ENCODE measurements at places on chromosomes 11 and 22.
A peak's percentile ranks its signal among the peaks of the same experiment; 100 is the strongest.

GRCh38 chr11:45644981-45645889, 20.2 kb downstream of the CHST1 start:
- no peak for DNase-seq

- DNase-seq = peak; percentile 10
Observed at GRCh38 chr11:22920939-22921565, 60.8 kb upstream of the CCDC179 start.

DNA sequence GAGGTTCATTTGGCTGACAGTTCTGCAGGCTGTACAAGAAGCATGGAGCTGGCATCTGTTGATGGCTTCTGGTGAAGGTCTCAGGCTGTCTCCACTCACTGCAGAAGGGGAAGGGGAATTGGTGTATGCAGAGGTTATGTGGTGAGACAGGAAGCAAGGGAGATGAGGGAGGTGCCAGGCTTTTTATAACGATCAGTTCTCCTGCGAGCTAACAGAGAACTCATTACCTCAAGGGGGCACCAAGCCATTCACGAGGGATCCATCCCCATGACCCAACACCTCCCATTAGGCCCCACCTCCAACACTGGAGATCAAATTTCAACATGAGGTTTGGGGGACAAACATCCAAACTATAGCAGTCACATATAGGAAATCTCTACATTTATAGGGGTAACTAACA, 38.7 kb upstream of the E2F8 start:
- no peak for DNase-seq

DNA sequence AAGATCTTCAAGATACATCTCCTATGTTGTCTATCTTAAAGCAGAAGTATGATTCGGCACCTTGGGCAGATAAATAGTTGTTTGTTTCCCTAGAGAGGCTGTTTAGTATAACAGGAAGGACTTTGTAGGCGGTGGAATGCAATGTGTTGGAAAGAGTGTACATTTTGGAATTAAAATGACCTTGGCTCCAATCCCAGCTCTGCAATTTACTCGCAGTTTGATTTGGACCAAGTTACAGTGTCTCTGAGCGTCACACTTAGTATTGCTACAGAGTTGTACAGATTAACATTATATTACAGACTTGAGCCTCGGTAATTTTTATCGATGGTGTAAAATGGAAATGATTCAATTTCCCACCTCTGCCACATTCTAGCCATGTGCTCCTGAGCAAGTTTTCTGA, 265.3 kb downstream of the OPCML start:
- DNase-seq = no peak

DNA sequence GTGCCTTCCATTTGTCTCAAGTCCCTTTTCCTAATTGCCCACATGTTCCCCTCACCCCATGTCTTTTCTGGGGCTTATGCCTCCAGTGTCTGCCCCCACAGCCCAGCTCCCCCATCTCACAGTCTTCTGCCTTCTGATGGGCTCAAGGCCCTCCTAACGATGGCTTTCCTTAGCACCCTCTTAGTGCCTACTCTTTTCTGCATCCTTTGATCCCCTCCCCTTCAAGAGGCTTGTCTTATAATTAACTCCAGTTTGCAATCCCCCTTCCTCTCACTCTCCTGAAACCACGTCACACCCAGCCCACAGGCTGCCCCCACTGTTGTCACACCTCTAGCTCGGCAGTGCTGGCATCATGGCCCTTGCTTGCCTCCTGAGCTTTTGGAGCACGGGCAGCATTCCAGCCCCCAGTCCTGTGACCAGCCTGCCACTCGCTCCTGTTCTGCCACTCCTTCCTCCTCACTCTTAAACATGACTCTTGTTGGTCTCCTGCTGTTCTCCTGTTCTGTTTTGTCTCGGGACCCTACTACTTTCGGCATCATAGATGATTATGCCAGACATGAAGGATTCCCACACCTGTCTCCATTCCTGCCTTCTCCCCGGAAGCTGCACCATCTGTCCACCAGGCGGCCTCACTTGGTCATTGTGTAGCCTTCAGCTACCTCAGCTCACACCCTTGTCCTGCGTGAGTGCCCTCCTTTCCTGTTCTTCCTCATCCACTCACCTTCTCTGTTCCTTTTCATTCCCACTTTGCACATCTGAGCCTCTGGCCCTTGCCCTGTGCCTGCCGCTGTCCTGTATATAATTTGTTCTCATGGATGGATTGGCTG, 26.1 kb downstream of the UBE2L3 start:
- DNase-seq = no peak

DNA sequence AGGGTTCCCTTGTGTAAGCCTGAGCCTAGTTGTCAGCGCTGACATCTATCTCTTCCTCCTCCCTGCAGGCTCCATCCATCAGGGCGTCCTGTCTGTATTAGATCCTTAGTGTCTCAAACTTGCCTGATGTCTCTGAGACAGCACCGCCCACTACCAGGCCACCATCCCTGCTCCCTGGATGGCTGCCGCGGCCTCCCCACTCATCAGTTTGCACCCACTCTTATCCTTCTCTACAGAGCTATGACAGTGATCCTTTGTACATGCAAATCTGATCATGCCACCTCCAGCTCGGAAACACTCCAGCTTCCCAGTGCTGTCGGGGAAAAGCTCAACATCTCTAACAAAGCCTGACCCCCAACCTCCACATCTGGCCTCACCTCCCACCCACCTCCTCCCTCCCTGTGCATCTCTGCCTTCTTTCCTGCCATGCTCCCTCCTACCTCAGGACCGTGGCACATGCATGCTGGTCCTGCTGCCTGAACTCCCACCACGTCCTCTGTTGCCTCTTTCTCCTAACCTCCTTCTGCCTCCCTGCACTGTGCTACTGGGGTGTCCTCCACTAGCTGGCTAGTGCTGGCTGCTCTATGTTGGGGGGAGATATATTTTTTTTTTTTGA, 61.6 kb upstream of the EIF3D start:
- no peak for DNase-seq

DNA sequence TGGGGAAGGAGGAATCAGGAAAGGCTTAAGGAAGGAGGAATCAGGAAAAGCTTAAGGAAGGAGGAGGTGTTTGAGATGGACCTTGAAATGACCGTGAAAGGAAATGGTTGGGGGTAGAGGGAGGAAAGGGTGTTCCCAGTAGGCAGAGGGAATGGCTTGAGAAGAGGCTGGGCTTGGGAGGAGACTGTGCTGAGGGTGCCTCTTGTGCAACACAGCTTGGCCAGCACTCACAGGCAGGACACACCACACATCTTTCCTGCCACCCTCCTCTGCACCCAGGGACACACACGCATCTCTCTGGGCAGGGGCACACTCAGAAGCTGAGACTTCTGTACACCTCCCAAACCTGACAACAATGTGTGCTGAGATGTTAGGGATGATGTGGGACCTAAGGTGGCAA, 151.4 kb downstream of the FBXO7 start:
- no peak for DNase-seq

DNA sequence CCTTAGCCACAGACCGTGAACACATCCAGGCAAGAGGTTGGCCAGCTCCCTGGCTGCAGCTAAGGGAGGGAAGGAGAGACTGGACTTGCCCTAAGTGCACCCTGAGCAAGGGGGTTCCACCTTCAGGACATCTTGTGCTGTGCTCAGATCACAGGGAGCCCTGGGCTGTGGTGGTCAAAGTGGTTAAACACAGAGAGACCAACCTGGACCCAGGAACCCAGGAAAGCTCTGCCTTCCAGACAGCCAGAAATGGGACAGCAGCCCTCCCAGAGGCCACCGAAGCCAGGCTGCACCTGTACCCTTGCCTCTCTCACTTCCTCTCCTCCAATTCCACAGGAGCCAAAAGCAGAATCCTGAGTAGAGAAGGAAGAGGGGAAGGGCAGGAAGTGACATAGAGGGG, 105.2 kb upstream of the TMEM45B start:
- no peak for DNase-seq

DNA sequence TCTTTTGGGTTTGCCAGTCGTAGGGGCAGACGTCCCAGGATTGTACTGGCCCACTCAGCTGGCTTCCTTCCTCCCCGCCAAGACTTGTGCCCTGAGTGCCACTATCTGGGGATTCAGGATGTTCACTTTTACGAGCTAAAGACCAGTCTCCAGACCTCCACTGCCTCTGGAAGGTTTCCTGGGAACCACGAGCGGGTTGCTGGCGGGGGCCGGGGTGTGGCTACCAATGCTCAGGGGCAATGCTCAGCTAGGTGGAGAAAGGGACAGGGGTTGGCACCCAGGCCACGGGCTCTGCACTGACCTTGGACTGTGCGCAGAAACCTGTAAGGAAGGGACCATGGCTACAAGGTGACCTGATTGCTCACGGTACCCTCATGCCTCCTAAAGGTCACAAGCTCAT, 2.2 kb downstream of the NEFH start:
- DNase-seq = no peak

DNA sequence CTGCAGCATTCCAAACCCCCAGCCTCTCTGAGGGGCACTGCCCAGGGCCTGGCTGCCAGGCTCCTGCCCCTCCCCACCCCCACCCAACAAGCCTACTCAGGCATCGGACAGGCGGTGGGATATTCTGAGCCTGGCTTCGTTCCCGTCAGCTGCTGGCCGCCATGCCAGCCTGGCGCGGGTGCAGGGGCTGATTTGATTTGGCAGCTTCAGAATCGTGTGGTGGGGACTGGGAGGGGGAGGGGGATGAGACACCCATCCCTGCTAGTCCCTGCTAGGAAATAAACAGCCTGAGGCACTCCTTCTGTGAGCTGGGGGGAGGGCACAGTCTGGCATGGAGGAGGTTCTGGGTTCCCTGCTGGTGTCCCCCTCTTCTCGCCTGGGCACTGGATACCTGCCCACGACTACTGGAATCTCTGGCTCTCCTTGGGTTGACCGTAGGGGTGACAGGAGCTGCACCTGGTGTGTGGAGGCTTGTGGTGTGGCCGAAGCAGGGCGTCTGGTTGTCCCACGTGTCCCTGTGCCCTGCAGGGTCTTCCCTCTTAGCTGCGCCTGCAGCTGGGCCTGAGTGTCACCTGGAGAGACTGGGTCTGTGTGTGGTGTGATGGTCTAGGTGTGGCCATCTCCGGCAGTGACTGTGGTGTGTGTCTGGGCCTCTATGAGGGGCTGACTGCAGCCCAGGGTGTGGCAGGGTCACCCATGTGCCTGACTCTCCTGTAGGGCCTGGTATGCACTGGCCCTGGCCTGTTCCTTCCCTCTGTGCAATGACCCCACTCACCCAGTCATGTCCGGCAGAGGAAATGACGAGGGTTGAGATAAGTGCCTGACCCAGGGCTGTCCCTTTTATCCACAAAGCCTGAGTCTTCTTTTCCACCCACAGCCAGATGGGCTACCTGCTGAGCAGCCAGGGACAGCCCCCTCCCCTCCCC, 42.2 kb downstream of the PDE2A start:
- DNase-seq = no peak

GRCh38 chr11:64265176-64266160, 14.1 kb downstream of the PLCB3 start:
- no peak for DNase-seq

DNA sequence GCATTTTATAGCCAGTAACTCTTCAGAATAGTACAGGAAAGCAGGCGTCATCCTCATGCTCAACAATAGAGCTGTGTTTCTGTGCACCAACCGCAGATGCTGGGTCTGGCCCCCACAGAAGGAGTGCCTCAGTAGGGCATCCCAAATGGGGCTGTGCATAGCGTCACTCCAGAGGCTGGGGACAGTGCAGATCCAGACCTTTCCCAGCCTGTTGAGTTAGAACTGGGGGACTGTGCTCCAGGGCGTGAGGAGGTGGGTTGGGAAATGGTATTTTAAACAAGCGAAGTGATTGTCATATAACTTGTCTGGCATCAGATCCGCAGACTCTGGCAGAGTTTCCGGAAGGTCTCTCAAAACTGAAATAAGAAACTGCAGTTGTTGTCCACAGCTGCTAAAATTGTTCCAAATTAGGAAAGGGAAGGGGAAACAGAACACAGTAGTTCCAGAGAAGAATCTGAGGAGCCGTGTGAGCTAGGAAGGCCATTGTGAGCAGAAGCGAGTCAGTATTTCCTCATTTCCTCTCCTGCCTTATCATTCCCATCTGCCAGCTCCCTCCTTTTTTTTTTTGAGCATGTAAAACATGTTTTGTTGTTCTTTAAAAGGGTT, 52.2 kb downstream of the JAM3 start:
- no peak for DNase-seq

GRCh38 chr11:7672960-7673723, at the start of gene CYB5R2:
Gene CYB5R2, minus strand, starts transcription at chr11:7673500. Its CDS starts 675 bp downstream, at chr11:7672825.
- peak; percentile 37 for DNase-seq

GRCh38 chr22:35054064-35054463, 11.9 kb upstream of the ISX start:
- DNase-seq = no peak

GRCh38 chr11:96229354-96229977, 113.5 kb downstream of the MAML2 start:
- DNase-seq = no peak

DNA sequence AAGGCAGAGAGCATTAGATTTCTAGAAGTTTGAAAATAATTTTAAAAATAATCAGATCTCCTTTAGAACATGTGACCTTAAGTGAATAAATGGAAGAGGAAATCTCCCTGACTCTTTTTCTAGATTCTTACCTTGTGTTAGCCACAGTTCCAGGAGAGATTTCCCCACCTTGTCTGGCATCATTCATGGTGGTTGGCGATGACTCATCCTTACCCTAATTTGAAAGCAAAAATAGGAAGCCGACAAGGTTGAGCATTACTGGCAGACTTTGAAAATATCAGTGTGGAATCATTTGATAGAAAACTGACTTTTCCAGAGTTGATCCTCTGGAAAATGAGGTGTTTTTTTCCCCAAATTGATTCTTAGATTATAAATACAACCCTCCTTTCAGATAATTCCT, 48.1 kb downstream of the CNTN5 start:
- no peak for DNase-seq

DNA sequence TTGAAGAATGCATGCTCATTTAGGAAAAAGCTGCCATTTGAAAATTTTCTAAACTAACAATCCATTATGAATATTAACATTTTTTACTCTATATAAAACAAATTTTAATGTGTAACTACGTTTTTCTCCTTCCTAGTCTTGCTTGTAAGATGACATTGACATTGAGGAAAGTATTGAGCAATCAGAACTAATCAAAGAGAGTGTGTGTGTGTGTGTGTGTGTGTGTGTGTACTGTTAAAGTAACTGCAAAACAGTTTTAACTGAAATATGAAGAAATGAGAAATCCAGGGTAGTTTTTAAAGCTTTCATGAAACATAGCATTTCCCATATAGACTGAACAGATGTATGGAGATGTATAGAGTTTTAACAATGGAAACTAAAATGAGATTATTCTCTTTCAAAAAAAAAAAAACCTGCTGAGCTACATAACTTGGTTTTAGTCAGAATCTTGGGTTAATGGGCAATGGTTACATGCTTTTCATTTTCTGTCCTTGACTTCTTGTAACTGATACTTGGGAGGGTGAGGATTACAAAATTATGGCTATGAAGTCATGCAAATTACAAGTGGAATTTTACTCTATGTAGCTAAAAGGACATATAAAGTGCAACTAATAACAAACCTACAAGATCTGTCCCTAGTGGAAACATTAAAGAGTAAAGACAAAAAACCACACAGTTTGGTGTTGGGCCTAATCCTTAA, 2.0 kb downstream of the PDGFD start:
- no peak for DNase-seq

DNA sequence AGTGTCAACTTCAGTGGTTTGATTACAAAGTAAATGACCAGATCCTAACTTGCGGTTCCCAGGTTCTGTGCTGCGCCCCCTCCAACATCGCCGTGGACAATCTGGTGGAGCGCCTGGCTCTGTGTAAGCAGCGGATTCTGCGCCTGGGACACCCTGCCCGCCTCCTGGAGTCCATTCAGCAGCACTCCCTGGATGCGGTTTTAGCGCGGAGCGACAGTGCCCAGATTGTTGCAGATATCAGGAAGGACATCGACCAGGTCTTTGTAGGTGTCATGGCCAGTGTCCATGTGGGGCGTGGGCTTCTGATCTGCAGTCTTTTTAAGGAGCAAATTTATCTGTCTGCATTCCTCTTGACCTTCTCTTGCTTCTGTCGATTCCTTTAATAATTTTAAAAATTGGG, 11.1 kb downstream of the IGHMBP2 start:
- no peak for DNase-seq

- no peak for DNase-seq
Observed at GRCh38 chr11:65478388-65479183, 20.3 kb upstream of the MALAT1 start.
